ENCODE measurements at places on chromosomes 4 and X.
A peak's percentile ranks its signal among the peaks of the same experiment; 100 is the strongest.

GRCh38 chr4:175536852-175537453 lies 275.1 kb downstream of the GPM6A start:
- peak; percentile 7 for DNase-seq

DNA sequence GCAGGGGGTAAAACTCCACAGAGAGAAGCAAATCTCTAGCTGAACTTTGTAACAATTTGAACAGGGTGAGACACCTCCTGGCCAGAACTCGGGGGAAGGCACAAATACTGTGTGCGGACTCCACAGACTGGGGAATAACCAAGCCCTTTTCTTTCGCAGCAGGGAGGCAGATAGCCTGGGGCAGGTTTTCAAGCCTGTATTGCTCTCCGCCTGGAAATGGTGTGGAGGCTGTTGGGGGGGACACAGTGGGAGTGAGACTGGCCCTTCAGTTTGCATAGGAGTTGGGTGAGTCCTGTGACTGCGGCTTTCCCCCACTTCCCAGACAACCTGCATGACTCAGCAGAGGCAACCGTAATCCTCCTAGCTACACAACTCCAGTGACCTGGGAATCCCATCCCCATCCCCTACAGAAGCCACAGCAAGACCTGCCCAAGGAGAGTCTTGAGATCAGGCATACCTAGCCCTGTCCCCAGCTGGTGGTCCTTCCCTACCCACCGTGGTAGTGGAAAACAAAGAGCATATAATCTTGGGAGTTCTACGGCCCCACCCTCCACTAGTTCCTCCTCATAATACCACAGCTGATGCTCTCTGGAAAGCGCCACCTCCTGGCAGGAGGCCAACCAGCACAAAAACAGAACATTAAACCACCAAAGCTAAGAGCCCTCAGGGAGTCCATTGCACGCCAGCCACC lies 12.9 kb upstream of the SMPX start:
- DNase-seq = no peak

- peak; percentile 45 for DNase-seq
Measured at GRCh38 chrX:132218100-132218812, 991 bp downstream of the RAP2C start.

DNA sequence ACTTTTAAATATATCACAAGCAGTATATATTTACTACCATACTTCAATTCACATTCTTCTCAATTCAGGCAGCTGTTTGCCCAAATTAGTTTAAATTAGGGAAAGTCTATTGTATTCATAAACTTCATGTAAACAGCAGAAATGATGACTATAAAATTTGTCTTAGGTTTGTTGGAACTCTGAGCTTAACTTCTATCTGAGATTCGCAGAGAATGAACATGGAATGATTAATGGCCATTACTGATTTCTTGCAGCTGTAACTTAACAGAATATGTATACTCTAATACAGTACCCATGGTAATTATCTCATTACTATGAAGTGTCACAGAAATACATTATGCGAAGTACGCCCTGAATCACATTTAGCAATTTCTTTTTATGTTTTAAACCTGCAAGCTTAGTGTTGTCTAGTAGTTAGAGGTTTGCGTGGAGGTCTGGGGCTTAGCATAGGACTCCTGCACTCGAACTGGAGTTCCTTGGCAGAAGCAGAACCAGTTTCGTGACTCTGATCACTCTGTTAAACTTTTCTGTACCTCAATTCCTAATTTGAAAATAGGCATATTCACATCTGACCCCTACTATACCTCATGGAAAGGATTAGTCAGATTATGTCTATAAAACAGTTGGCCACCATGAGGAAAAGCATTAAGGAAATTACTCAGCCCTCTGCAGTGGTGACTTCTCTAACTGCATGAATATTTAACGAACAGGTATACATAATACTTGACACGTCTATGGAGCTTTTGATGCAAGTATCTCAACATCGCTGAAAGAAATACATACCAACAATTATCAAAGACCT lies 243.2 kb downstream of the MGST2 start:
- no peak for DNase-seq

DNA sequence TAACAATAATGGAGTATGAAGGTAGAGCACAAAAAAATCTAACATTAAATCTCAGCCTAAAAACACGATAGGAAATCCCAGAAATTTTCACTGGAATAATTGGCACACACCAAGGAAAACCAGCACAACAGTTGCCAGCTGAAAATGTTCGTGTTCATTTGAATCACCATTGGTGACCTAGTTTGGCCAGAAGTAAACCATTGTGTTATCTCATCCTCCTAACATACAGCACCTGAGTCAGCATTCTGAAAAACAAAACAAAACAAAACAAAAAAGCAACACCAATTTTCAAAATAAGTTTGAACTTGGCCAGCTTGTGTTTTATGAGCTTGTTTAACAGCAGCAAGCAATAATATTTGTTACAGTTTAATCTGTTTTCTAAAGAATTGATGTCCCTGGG lies 41.1 kb downstream of the UCHL1 start:
- no peak for DNase-seq

DNA sequence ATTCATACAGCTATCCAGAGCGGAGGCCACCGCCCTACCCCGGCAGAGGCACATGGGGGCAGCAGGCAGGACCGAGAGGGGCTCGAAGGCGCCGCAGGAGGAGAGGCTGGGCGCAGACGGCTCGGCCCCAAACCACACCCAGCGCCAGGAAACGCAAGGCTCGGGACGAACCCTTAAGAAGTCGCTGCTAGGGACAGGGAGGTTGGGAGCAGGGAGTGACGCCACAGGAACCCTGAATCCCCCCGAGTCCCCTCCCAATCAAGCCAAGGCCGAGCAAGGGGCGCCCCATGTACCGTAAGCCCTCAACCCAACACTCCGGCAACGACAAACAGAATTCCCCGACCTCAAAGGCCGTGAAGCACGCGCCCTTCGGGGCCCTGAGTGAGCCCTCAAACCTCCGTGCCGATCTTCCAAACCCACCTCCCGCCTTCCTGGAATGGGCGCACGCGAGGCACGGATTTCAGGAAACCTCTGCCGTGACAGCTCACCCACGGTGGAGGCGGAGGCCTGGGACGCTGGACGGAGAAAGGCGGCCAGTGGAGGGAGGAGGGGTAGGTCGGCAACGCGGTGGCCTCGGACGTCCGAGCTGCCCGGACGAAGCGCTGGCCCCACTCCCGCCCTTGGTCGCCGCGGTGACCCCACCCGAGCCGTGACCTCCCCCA lies 1.8 kb downstream of the ZFYVE28 start:
- no peak for DNase-seq

DNA sequence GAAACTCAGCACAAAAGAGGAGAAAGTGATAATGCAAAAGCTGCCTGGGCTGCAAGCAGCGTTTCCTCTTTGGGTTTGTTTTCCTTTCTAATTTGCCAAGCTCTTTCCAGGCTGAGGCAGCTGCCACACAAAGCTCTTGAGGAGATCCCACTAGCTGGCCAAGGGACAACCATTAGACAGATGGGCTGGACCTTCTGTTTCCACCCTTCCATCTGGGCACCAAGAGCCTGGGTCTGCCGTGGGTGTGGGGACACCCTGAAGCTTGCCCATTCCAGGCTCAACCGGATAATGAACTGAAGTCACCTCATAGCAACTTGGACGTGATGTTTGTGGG lies 194.6 kb upstream of the C1QTNF7 start:
- DNase-seq = no peak

DNA sequence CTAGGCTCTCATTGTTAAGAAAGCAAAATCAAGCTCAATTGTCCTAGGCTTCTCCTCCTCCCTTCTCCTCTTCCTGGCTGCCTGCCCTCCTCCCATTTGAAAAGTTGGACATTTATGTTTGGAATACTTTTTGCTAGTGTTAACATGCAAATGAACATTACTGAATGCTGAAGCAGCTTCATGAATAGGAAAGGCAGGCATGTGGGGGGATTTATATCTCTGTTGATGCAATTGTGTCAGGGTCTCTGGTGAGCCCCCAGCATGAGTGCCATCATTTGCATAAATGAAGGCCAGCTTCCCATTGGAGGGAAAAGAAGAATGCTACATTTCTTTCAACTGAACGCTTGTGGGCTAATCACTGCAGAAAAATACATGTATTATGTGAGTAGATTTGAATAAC lies 160.1 kb upstream of the NDST3 start:
- DNase-seq = no peak

GRCh38 chrX:100931925-100932285 lies 3.2 kb upstream of the XKRX start:
- DNase-seq = no peak

DNA sequence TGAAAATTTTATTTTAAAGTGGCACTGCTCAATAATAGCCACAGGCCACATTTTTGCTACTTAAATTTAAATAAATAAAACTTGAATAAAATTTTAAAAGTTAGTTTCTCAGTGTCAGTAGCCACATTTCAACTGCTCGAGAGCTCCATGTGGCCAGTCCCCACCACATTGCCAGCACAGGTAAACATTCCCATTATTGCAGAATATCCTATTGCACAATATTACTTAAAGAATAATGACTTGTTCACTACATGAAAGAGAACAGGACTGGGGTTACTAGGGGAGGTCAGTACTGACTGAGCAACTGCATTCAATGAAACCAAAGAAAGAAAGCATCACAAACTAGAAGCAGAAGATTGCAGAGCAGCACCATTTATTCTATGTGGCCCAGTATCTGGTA lies 2201.6 kb upstream of the TENM3 start:
- DNase-seq = no peak

GRCh38 chr4:74632634-74633033 lies 161.7 kb downstream of the BTC start:
- DNase-seq = no peak

DNA sequence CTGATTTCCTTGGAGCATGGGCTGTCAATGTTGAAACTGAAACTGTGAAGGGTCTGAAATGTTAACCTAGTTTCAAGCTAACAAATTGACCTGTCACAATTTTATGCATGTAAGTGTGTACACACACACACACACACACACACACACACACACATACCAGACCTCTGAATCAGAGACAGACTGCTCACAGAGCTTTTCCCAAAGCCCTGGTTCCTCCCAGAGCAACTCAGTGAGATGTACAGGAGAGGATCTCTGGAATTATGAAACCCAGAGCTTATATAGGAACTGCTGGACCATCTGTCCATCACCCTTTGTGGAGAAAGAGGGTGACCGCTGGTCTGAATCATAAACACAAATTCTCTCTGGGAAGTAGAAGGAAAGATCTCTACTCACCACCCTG lies 228.1 kb upstream of the PRPS2 start:
- DNase-seq = no peak

DNA sequence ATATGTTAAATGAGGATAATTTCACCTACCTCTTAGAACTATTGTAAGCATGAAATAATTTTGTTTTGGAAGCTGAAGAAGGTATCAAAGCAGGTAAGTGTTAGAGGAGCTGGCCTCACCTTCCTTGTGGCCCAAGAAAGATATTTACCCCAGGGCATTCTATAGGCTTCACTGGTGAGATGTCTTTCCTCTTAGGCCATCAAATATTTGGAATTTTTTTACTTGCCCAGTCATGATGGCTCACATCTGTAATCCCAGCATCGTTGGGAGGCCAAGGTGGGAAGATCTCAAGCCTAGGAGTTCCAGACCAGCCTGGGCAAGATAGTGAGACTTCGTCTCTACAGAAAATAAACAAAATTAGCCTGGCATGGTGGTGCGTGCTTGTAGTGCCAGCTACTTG lies 6.1 kb upstream of the SMS start:
- no peak for DNase-seq

- no peak for DNase-seq
Measured at GRCh38 chrX:19555683-19556082, 40.4 kb upstream of the MAP3K15 start.

DNA sequence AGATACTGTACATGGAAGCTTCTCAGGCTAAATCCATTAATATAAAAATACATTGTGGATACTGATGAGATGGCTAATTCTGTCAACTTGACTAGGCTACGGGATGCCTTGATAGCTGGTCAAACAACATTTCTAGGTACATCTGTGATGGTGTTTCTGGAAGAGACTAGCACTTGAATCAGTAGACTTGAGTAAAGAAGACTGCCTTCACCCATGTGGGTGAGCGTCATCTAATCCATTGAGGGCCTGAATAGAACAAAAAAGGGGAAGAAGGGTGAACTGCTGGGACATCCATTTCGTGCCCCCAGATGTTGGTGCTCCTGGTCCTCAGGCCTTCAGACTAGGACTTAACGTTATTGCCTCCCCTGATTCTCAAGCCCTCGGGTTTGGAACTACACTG lies 3.7 kb upstream of the SRP72 start:
- no peak for DNase-seq

- DNase-seq = peak; percentile 56
Measured at GRCh38 chr4:4492161-4492847, 49.5 kb downstream of the STX18 start.

- no peak for DNase-seq
Measured at GRCh38 chrX:85375333-85375738, 4.1 kb downstream of the POF1B start.

DNA sequence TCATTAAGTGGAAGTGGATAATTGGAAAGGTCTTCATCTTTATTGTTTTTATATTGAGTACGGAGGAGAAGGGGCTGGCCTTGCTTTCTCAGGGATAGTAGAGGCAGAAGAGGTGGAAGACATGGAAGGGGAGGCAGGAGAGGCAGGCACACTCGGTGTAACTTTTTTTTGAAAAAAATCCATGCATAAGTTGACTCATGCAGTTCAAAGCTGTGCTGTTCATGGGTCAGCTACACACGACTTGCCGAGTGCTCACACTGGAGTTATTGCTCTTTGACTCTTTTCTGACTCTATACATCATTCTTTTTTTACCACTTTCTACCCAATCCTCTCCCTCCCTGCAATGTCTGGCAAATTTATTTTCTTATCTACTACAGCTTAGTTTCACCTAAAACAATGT lies 158.3 kb upstream of the AADAT start:
- no peak for DNase-seq

DNA sequence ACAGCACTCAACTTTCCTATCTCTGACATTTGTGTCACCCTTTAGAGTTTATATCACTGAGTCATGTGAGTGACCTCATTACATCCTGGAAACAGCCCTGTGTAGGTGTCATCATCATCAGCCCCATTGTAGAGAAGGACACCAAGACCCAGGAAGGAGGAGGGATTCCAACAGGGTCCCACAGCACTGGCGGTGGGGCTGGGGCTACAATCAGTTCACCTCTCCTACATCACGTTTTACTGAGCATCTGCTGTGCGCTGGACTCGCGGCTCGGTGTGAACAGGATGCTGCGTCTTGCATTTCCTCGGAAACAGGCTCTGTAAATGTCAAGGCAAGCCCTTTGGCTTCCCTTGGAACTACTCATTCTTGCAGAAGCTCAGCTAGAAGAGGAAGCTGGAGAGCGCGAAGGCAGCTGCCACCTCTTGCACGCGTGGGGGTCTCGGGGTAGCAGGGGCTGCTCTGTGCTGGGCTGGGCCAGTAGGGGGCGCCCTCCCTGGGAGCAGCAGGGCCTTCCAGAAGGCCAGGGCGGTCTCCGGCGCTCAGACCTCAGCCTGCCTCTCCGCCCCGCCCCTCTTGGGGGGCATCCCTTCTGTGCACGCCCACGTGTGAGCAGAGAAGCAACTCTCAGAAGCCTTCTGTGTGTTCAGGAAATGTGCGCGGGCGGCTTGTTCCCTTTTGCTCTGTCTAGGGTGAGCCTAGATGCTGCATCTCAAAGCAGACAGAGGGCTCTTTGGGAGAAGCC lies 29.0 kb downstream of the REELD1 start:
- DNase-seq = peak; percentile 45

- peak; percentile 90 for DNase-seq
Measured at GRCh38 chrX:13000301-13000811, 25.4 kb downstream of the TMSB4X start.

Data from GM12878 (cell line).